Fibroblast of skin of right quadriceps (primary cell): ENCODE measurements at places on chromosomes 3 and 15.

GRCh38 chr15:69491038-69491505 lies 38.5 kb downstream of the RPLP1 start:
- no peak for DNase-seq

DNA sequence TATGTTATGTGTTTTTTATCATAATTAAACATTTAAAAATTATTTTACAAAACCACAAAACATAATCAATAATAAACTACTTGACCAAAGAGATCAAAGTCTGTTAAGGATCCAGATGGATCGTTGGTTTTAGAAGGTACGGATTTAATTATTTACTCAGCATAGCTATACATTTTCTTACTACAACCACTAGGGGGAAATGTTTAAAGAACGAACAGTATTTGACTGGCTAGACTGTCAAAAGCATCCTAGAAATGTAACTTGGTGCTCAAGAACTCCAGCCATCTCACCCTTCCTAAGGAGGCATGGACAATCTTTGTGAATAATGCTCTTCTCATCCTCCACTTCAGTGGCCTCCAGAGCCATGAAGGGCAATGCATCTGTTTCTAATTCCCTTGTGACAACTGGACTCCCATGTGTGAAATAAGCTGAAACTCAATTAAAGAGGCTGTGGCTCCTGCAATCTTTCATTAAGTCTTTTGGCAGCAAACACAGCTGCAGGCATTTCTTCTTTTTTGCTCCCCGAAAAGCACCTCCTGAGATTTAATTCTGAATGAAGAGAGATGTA lies 94.7 kb upstream of the TUSC7 start:
- peak; percentile 12 for DNase-seq

GRCh38 chr15:92617549-92618520 lies 37.7 kb downstream of the FAM174B start:
- peak; percentile 50 for DNase-seq

GRCh38 chr15:58466566-58466965 lies 34.8 kb downstream of the LIPC start:
- DNase-seq = no peak

DNA sequence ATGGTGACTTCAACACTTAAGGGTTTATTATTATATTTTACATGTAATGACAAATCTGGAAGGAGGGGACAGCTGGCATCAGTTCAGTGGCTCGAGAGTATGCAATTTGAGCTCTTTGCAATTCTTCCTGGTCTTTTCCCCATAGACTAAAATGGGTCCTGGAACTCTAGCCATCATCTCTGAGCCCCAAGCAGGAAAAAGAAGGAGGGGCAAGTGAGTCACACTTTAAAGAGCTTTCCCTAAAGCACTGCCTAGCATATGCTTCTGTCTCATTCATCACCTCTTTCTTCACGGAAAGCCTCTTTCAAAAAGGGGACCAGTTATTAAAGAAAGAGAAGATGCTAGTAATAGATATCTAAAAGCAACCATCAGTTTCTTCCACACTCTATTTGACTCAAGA lies 466.3 kb downstream of the ZIC1 start:
- no peak for DNase-seq

- DNase-seq = peak; percentile 82
These were observed 398.9 kb upstream of the TPRG1 start for GRCh38 chr3:188772886-188773285.

DNA sequence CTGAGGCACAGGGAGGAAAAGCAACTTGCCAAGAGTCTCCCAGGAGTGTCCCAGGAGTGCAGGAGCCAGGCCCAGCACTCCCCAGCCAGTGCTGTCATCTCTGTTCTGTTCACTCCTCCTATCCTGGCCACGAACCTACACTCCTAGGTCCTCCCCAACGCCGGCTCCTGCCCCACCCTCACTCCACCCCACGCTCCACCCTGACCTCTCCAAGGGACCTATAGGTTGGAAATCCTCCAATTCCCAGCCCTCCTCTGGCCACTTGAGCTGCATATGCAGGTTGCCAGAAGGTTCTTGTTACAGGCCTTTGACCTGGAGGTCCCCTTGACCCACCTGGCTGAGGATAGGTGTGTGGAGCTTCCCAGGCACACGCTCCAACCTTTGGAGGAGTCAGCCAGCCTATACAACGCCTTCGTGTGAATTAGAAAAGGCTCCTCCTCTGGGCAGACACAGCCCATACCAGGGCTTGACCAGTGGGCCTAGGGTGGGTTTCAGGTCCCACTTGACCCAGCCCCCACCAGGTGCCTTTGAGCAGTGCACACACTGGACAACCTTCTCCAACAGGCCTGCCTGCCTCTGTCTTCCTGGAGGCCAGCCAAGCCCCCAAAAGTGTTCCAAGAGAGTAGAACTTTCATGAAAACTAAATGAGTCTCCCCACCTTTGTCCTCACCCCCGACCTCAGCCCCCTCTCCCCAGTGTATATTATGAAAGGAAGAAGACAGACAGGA lies 167.2 kb upstream of the TLE3 start:
- no peak for DNase-seq

- no peak for DNase-seq
These were observed at the start of gene ILDR1 for GRCh38 chr3:122021811-122022401. Gene ILDR1, minus strand, starts transcription at chr3:122022247. Its CDS starts 170 bp downstream, at chr3:122022077.

- DNase-seq = no peak
These were observed 616.1 kb downstream of the OTOL1 start for GRCh38 chr3:162112719-162113118.

DNA sequence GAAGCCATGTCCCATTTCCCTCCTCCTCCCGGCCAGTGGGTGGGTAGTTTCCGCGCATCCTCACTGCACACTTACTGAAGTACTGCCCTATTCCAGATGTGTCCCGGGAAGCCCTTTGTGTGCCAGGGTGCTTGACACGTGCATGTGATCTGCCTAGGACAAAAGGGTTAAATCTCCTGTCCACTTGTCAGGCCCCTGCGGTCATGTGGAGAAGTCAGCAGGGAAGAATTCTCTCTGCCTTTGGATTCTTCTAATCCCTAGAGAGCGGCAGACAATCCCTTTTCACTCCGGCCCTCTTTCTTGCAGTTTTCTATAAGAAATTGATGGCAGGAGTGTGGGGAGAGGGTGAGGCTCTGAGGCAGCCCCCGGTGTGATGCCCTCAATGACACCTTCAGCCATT lies 19.8 kb downstream of the ST8SIA2 start:
- no peak for DNase-seq

- DNase-seq = no peak
These were observed 1.8 kb downstream of the OTOL1 start for GRCh38 chr3:161498259-161498921.

DNA sequence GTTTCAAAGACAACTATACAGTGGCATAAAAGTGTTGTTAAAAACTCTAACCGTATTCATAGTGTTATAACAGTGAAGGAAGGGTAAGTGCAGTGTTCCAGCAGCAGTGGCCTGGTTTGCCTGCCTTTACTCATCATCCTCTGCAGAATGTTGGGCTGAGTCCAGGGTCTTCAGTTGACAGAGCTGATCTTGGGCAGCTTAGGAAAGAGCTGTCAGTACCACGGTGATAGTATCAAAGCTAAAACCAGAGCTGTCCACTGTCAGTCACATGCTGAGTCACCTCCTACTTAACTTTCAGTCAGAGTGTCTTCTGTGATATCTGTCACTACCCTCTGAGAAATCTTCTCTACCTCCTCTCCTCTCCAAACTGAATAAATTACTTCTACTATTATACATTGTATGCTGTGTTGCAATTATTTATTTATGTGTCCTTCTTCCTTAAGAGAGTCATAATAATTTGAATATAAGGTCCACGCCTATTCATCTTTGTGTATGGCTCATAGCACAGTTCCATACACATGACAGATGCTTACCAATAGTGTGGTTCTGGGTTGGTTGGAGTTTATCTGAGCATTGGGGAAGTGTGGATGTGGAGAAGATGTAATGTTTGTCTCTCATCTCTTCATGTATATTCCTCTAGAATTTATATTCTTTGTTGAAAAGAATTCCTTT lies 242.1 kb downstream of the ZIC1 start:
- peak; percentile 40 for DNase-seq

- DNase-seq = peak; percentile 34
These were observed 39.6 kb downstream of the CCDC54 start for GRCh38 chr3:107416886-107417285.

GRCh38 chr3:4656059-4656458 lies 162.9 kb downstream of the ITPR1 start:
- peak; percentile 77 for DNase-seq

- DNase-seq = no peak
These were observed 249.9 kb upstream of the CTDSPL start for GRCh38 chr3:37611771-37612170.

GRCh38 chr3:189312866-189313265 lies 141.1 kb downstream of the TPRG1 start:
- no peak for DNase-seq

DNA sequence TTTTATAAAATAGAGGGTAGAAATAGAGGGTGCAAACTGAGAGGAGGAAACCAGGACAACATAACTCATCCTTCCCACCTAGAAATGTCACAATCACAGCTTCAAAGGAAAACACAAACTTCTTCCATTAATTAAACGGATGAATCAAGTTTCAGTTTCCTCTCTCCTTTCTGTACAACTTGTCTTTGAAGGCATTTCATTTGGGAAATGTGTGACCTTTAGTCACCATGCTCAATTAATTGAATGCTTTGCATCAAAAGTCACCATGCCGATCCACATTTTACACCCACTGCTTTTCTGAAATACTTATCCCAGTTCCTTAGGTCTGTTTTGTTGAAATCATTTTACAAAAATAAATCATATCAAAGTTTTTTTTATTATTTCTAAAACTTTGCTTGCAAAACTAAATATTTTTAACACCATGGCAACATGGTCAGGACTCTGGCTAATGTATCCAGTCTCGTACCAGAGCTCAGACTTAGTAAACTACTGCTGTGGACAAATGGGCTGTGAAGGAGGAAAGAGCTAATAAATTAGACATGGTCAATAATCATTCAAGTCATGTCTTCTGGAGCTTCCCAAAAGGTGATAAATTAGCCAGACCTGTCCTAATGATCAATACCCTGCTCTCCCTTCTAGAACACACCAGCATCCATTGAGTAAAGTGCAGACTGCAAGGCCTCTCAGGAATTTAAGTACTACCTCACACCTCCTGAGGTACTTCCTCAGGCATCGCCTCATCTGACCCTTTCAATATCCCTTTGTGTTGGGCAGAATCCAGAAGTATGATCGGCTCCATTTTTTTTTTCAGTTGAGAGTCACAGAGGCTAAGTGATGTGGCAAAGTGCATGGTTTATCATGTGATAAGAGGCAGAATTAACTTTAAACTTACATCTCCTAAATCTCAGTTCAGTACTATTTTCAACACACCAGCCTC lies 161.3 kb downstream of the GREM1 start:
- DNase-seq = no peak

- DNase-seq = no peak
These were observed 2.4 kb downstream of the ANPEP start for GRCh38 chr15:89812011-89812846.

DNA sequence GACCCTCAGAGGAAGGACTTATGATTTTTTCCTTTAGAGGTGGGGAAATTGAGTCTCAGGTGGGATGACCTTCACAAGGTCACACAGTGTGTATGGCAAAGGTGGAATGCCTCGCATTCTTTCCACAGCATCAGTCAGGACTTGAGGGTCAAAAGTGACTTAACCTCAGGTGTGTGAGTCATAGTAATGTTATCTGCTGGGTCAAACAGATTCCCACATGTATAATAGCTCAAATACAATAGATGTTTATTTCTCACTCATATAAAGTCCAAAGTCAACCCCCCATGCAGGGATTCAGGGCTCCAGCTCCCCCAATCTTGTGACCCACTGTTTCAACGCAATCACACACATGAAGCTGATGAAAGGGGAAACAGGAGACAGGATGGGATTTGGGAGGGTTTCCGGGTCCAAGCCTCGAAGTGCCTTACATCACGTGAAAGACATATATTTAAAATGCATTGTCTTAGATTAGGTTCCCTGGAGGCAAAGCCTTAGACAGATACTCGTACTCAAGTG lies 34.0 kb upstream of the CCDC174 start:
- DNase-seq = no peak

GRCh38 chr3:105781871-105782270 lies 86.9 kb downstream of the CBLB start:
- peak; percentile 24 for DNase-seq
